ENCODE measurements at places on chromosomes 3 and 15. TPM values are rescaled to one million over a fixed set of nuclear protein-coding genes. Genes with fewer than 3 reads are reported as not detected.

The ASB14 gene
- total RNA-seq: not detected

The GP5 gene
- 1.3 TPM for total RNA-seq

The AMIGO3 gene
- total RNA-seq: 0.28 TPM

The MYO5C gene
- total RNA-seq: 1.4 TPM

The GABRR3 gene
- not detected for total RNA-seq

The EXD1 gene
- total RNA-seq: not detected

The ATP13A5 gene
- not detected for total RNA-seq

The PLCH1 gene
- 0.20 TPM for total RNA-seq

The TF gene
- 1.2 TPM for total RNA-seq

The MYL3 gene
- total RNA-seq: not detected

The CCR3 gene
- 1.2 TPM for total RNA-seq

The C3orf20 gene
- not detected for total RNA-seq

The TMEM207 gene
- total RNA-seq: not detected

The TGM4 gene
- not detected for total RNA-seq

The KBTBD12 gene
- total RNA-seq: not detected

The CCDC39 gene
- total RNA-seq: not detected

The IGSF11 gene
- 0.38 TPM for total RNA-seq

The BSN gene
- 0.03 TPM for total RNA-seq

The KCNH8 gene
- not detected for total RNA-seq

The MAPKAPK3 gene
- 157 TPM for total RNA-seq

The TNNC1 gene
- total RNA-seq: 2.3 TPM
